Stimulated activated CD4-positive, alpha-beta T cell treated with anti-CD3 and anti-CD28 coated beads, Interleukin-1b, Interleukin-23, amount 100 ng/mL, for 1 hour (primary cell): ENCODE measurements at places on chromosomes 11 and 22.

DNA sequence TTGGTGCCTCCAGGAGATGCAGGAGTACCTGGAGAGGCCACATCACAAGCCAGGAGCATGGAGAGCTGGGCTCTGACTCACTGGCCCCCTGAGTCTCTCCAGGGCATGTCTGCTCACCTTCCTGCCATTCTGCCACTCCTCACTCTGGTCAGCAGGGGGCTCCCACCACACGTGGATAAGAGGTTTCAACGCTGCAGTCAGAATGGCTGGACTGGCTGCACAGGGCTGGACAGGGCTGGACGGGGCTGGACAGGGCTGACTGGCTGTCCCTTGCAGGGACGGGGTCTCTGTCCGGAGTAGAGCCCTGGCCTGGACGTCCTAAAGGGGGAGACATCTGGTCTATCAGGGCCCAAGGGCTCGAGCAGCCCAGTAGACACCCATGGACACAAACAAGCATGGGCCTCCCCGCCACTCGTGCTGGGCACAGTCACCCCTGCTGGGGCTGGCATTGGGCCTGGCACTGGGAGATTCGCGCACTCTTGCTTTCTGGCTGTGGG lies 34.6 kb downstream of the CYTH4 start:
- DNase-seq: peak; percentile 46

GRCh38 chr11:9138612-9139579 lies 47.5 kb upstream of the SCUBE2 start:
- no peak for DNase-seq

GRCh38 chr11:44285756-44286155 lies 24.2 kb downstream of the ALX4 start:
- no peak for DNase-seq

DNA sequence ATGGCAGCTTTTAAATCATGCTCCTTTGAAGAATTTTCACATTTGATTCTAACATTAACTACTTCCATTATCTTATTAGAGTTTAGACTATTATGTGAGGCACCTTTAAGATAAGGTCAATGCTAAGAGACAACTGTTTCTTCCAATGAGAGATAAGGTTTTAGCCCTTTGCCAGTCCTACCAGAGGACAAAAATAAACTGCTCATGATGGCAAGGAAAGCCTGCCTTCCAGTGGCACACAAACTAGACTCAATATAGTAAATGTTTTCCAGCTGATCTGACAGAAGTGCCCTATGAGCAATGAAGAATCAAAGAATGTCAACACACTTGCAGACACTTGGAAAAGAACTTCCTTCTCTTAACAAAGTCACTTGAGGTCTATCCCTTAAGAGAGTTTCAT lies 1152.4 kb upstream of the CCDC90B start:
- no peak for DNase-seq
